Endothelial cell of umbilical vein (primary cell): ENCODE measurements at places on chromosomes 16 and 17. TPM values are rescaled to one million over a fixed set of nuclear protein-coding genes. Genes with fewer than 3 reads are reported as not detected.

- no peak overlapping the region for H3K27ac ChIP-seq
- DNase-seq: no peak
- no peaks in the 10 kb centered on the region for H3K4me1 ChIP-seq
- peaks cover 95% of the 10 kb centered on the region for H3K27me3 ChIP-seq
These were observed 12.0 kb upstream of the HOXB13 start for GRCh38 chr17:48740537-48740936.

- H3K4me1 ChIP-seq: no peaks in the 10 kb centered on the region
- no peak overlapping the region for H3K27ac ChIP-seq
These were observed 272.8 kb upstream of the KCNJ16 start for GRCh38 chr17:69802045-69802740.

- no peaks in the 10 kb centered on the region for H3K36me3 ChIP-seq
- H3K4me3 ChIP-seq: no peak overlapping the region
- H3K27me3 ChIP-seq: no peaks in the 10 kb centered on the region
These were observed 29.5 kb downstream of the TNFRSF13B start for GRCh38 chr17:16942141-16943031.

DNA sequence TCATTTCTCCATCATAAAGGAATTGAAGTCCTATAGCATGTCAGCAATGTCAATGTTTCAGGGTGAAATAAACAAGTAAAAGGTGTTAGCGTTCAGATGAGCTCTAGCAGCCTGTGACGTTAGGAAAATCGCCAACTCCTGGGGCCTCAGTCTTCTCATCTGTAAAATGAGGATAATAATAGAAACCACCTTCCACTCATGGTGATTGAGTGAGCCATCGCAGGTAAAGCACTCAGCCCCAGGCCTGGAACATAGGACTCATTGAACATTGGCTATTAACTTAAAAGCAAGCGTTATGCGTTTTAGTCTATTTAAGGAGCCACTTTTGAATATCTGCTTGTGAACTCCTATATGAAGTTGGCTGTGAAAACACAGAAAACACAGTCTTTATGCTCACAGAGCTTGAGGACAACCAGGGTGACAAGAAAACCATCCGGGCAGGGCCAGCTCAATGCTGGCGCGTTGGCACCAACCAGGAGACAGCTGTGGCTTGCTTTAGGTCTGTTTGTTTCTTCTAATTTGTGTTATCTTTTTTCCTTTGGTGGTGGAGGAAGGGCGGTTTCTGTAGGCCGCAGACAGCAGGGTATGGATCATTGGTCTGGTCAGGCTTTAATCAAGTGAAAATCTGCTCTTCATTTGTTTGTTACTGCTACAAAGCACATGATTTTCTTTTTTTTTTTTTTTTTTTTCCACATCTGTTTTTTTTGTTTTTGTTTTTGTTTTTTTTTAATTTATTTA, 35.7 kb upstream of the MED9 start:
- DNase-seq: no peak
- H3K27ac ChIP-seq: no peak overlapping the region
- peaks cover 12% of the 10 kb centered on the region for H3K4me1 ChIP-seq
- H3K36me3 ChIP-seq: no peaks in the 10 kb centered on the region
- no peaks in the 10 kb centered on the region for H3K27me3 ChIP-seq
- no peak overlapping the region for H3K4me3 ChIP-seq

GRCh38 chr16:73020409-73020884, 27.5 kb downstream of the ZFHX3 start:
- H3K27me3 ChIP-seq: no peaks in the 10 kb centered on the region
- no peaks in the 10 kb centered on the region for H3K36me3 ChIP-seq
- peak overlapping the region; percentile 78 for H3K27ac ChIP-seq
- H3K4me3 ChIP-seq: no peak overlapping the region

GRCh38 chr17:82388922-82389283, 17.3 kb downstream of the UTS2R start:
- no peak for DNase-seq
- no peaks in the 10 kb centered on the region for H3K36me3 ChIP-seq
- H3K4me3 ChIP-seq: no peak overlapping the region
- H3K27ac ChIP-seq: no peak overlapping the region
- H3K27me3 ChIP-seq: no peaks in the 10 kb centered on the region

DNA sequence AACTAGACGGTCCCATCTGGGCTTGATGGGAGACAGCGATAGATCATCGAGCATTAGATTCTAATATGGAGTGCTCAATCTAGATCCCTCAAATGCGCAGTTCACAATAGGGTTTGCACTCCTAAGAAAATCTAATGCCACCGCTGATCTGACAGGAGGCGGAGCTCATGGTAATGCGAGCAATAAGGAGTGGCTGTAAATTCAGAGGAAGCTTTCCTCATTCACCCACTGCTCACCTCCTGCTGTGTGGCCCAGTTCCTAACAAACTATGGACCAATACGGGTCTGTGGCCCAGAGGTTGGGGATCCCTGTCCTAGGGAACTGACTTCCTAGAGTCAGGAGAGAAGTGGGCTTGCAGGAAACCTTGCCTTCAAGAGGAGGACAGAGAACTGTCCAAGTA, 25.2 kb upstream of the AMZ2 start:
- H3K36me3 ChIP-seq: peaks cover 2% of the 10 kb centered on the region
- no peak overlapping the region for H3K27ac ChIP-seq
- H3K27me3 ChIP-seq: no peaks in the 10 kb centered on the region
- no peak overlapping the region for H3K4me3 ChIP-seq

DNA sequence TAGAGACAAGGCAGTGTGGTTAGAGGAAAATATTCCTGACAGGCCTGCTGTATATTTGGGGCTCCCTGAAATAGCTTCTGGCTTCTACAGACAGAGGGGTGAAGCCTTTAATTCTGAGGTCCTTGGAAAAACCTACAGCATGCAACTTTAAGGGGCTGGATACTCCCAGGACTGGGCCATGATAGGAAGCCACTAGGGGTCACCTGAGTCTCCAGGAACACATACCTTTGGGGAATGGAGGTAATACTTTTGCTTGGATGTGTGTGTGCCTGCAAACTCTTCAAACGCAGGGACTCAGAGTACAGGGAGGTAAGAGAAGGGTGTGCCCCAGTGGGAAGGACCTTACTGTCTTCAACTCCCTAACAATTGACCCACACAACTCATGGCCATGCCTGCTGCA, 4.1 kb downstream of the ASIC2 start:
- no peak overlapping the region for H3K27ac ChIP-seq
- no peaks in the 10 kb centered on the region for H3K36me3 ChIP-seq
- no peak overlapping the region for H3K4me3 ChIP-seq
- no peak for DNase-seq
- peaks cover 41% of the 10 kb centered on the region for H3K27me3 ChIP-seq

DNA sequence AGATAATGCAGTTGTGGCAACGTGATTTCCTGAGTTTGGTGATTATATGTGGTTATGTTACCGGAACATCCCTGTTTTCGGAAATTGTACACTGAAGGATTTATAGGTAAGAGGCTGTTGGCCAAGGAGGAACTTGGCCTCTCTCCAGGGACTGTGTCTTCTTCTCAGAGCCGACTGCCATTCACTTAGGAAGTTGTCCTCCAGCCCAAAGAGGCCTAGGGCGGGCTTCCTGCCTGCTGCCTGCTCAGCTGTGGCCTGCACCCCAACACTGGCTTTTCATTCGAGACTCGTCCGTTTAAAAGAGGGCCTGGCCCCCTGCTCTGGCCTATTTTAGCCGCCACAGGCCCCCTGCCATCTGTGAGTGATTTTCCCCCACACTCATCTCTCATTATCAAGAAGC, 64.3 kb downstream of the ZDHHC7 start:
- peaks cover 2% of the 10 kb centered on the region for H3K27me3 ChIP-seq
- no peak overlapping the region for H3K4me3 ChIP-seq
- no peaks in the 10 kb centered on the region for H3K36me3 ChIP-seq
- DNase-seq: peak; percentile 18
- no peaks in the 10 kb centered on the region for H3K4me1 ChIP-seq

- peak overlapping the region; percentile 80 for H3K27ac ChIP-seq
- H3K4me3 ChIP-seq: peak overlapping the region; percentile 59
- H3K27me3 ChIP-seq: no peaks in the 10 kb centered on the region
- DNase-seq: no peak
These were observed 591 bp downstream of the DHX38 start for GRCh38 chr16:72094266-72094610.

DNA sequence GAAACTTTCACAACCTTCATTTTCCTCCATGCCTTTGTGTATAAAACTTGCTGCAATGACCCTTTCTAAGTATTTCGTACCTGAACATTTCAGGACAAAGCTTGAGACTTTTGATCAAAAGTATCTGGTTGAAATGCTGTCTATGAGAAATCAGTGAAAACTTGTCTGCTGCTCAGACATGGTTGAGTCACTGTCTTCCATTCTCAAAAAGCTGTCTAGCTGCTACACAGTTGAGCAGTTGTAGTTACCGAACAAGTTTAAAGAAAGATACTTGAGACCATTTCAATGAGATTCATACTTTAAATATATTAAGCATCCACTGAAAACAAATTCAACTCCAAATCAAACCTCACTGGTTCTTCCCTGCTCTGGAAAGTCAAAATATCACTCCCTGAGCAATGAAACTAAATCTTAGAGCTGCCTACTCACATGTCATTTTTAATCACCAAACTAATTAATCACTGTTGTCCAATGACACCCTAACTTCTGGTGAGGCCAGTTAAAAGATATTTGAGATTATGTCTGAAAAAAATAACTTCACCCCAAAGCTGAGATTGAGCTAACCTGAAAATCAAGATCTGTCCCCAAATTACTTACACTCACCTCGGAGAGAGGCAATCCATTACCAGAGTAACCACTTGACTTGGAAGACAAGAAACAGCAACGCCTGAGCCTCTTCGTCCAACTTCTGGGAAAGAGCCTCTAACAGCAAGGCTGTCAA, 488 bp downstream of the TMEM100 start:
- peaks cover 8% of the 10 kb centered on the region for H3K4me1 ChIP-seq
- no peak overlapping the region for H3K27ac ChIP-seq
- DNase-seq: no peak
- H3K4me3 ChIP-seq: no peak overlapping the region

DNA sequence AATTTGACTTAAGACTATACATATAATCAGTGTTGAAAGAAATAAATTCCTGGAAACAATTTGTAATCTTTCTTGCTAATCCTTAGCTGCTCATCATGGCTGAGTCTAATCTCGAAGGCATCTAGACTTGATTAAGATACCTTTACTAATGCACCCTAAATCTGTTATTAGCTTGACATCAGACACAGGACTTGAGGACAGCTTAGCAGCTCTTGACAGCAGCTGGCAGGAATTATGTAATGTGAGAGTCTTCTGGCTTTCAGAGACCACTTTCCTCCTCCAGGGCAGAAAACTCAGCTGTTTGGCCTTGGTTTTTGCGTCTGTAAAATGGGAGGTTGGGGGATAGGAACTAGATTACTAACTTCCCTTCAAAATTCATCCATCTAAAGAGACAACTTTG, 7.1 kb upstream of the MPP2 start:
- H3K4me1 ChIP-seq: no peaks in the 10 kb centered on the region
- no peaks in the 10 kb centered on the region for H3K36me3 ChIP-seq
- H3K27me3 ChIP-seq: peaks cover 22% of the 10 kb centered on the region
- no peak overlapping the region for H3K27ac ChIP-seq
- no peak for DNase-seq

- H3K4me1 ChIP-seq: no peaks in the 10 kb centered on the region
- no peak overlapping the region for H3K27ac ChIP-seq
- no peak overlapping the region for H3K4me3 ChIP-seq
These were observed 8.2 kb upstream of the CIAO3 start for GRCh38 chr16:749010-749409.

- DNase-seq: no peak
- no peak overlapping the region for H3K4me3 ChIP-seq
- H3K4me1 ChIP-seq: no peaks in the 10 kb centered on the region
- no peaks in the 10 kb centered on the region for H3K27me3 ChIP-seq
These were observed 11.4 kb upstream of the TMEM238L start for GRCh38 chr17:10815319-10815718.

DNA sequence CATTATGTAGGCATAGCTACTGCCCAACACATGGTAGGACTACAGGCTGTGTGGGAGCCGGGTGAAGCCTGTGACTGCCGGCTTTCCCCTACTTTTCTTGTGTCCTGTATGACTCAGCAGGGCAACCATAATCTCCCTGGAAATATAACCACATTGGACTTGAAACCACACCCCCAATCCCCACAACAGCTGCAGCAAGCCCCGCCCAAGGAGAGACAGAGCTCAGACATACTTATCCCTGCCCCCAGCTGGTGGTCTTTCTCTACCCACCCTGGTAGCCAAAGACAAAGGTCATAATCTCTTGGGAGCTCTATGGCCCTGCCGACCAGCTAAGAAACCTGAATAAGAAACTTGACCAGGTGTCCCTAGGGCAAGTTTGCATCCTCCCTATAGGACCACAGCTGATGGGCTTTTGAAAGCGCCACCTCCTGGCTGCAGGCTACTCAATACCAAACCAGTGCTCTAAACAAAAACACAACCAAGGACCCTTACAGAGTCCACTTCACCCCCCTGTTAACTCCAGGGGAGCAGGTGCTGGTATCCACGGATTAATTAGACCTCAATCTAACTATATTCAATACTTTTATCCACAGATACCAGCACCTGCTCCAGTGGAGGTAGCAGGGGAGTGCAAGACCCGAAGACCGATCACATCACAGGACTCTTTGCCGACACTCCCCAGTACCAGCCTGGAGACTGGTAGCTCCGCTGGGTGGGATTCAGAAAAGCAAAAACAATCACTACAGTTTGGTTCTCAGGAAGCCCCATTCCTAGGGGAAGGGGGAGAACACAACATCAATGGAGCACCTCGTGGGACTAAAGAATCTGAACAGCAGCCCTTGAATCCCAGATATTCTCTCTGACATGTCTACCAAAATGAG, 91.2 kb downstream of the IRX5 start:
- no peaks in the 10 kb centered on the region for H3K27me3 ChIP-seq
- DNase-seq: no peak
- H3K4me1 ChIP-seq: no peaks in the 10 kb centered on the region
- no peaks in the 10 kb centered on the region for H3K36me3 ChIP-seq
- no peak overlapping the region for H3K4me3 ChIP-seq

- H3K27ac ChIP-seq: no peak overlapping the region
- no peak for DNase-seq
- H3K36me3 ChIP-seq: no peaks in the 10 kb centered on the region
- H3K4me1 ChIP-seq: no peaks in the 10 kb centered on the region
- no peak overlapping the region for H3K4me3 ChIP-seq
These were observed 19.4 kb upstream of the ZNF469 start for GRCh38 chr16:88363239-88363891.

GRCh38 chr16:63453261-63453660, 1417.0 kb upstream of the CDH8 start:
- H3K4me1 ChIP-seq: peaks cover 4% of the 10 kb centered on the region
- no peak for DNase-seq
- H3K4me3 ChIP-seq: no peak overlapping the region
- H3K27ac ChIP-seq: no peak overlapping the region

GRCh38 chr17:3004150-3004801, 59.1 kb downstream of the OR1D5 start:
- DNase-seq: peak; percentile 99
- H3K27me3 ChIP-seq: no peaks in the 10 kb centered on the region
- H3K36me3 ChIP-seq: no peaks in the 10 kb centered on the region
- peaks cover 17% of the 10 kb centered on the region for H3K4me1 ChIP-seq

GRCh38 chr17:27793168-27793905, 7.0 kb downstream of the NOS2 start:
- DNase-seq: no peak
- H3K4me3 ChIP-seq: no peak overlapping the region
- no peaks in the 10 kb centered on the region for H3K36me3 ChIP-seq
- peaks cover 38% of the 10 kb centered on the region for H3K27me3 ChIP-seq

- H3K27ac ChIP-seq: no peak overlapping the region
- DNase-seq: no peak
- H3K4me3 ChIP-seq: no peak overlapping the region
- no peaks in the 10 kb centered on the region for H3K36me3 ChIP-seq
- H3K4me1 ChIP-seq: no peaks in the 10 kb centered on the region
These were observed 76.1 kb upstream of the IRX3 start for GRCh38 chr16:54362591-54363206.

Gene CRISPLD2
- total RNA-seq: 0.73 TPM in 1 of 2 replicates, not detected in the other

Gene SPNS3
- 0.66 TPM in 1 of 2 replicates, not detected in the other for total RNA-seq

Gene CRK
- total RNA-seq: 67.2 and 71.3 TPM in 2 replicates

Gene GLIS2
- total RNA-seq: 10.1 and 11.3 TPM in 2 replicates

Gene CX3CL1
- total RNA-seq: 1.2 and 2.3 TPM in 2 replicates

Gene NDE1
- total RNA-seq: 89.1 and 90.2 TPM in 2 replicates

Gene LRRC75A
- total RNA-seq: 2.9 and 3.7 TPM in 2 replicates

Gene CDH13
- 98.5 and 124 TPM in 2 replicates for total RNA-seq

Gene FAHD1
- total RNA-seq: 27.9 and 44.8 TPM in 2 replicates
